ENCODE measurements at places on chromosomes 6 and 20.
A peak's percentile ranks its signal among the peaks of the same experiment; 100 is the strongest.

DNA sequence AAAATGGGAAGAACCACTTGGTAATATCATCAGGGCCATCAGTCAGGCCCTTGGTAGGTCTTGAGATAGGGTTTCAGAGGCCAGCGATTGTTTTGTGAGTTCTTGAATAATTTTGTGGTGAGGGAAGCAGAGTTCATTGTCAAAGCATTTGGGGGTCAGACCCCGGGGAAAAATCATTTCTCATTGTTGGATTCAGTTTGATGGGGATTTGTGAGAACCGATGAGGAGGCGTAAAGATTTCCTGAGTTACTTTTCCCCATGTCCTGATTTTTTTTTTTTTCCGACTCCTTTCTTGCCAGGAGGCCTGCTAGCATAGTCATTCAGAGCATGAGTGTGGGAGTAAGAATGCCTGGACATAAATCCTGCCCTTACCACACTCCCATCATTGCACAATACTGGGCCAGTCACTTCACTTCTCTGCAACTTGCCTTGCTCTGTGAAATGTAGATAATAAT is 60.3 kb downstream of the TSHZ2 start:
- no peak for DNase-seq

DNA sequence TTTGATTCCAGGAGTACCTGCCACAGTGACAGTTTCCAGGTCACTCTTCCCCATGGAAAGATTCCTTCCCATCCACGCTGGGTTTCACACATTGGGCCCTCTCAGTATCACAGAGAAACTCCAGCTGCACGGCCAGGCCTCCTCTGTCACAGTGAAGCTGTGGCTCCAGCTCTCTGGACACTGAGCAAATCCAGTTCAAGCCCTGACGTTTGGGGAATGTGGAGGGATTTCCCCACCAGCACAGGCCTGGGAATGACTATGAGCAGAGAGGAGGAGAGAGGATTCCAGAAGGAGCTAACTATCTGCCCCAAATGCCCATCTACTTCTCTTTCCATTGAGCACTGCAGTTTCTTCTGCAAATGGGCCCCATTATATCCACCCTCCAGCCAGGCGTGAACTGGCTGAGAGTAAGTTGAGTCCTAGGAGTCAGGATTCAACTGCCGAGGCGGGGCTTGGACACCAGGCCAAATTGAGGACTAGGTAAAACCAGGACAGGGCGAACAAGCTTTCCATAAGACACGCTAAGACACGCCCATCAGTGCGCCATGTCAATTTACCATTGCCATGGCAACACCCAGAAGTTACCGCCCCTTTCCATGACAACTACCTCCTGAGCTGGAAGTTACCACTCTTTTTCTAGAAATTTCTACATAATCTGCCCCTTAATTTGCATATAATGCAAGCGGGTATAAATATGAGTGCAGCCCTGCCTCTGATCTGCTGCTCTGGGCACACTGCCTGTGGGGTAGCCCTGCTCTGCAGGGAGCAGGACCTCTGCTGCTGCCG is 9.2 kb upstream of the BNIP5 start:
- DNase-seq, result no peak

- DNase-seq, result no peak
These were observed 236.1 kb downstream of the PACRG start for GRCh38 chr6:162963861-162964260.

DNA sequence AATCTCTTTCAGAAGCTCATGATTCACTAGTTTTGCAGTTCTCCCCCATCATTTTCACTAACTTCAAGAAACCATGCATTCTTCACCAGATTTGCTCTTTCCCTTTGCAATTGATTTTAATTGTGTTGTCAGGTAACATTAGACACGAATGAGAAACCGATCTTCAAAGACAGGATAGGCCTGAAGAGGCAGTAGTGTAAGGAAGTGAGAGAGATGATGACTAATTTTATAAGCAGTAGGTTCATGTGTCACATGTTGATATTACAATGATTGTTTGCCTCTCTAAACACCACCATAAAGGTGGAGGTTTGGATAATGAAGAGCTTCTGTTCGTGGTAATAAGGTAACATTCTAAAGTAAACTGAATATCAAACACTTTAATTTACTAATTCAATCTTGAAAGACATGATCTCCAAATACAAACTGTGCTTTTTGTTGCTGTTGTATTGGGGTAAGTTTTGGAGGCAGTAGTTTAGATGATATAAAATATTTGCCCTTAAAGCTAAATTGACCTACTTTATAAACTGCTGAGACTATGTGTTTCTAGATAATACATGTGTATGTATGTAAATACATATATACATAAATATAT is 207.2 kb downstream of the PHACTR1 start:
- DNase-seq, result no peak

DNA sequence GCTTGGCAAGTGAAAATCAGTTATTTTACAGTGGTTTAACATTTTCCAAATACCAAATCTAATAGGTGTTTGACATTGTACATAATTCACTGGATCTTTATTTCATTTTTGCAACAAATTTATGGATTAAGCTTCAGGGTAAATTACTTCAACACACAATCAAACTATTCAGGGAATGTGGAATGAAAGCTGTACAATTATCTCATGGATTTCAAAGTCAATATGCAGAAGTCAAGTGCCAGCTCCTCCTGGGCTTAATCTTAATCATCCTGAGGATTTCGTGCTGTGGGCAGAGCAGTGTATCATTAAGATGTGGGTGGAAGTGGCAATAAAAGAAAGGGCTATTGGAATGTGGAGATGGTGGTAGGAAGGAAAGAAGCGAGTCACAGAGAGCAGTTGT is 548.8 kb downstream of the COL12A1 start:
- DNase-seq, result no peak

- no peak for DNase-seq
These were observed 726 bp downstream of the FLRT3 start for GRCh38 chr20:14336686-14337085.

DNA sequence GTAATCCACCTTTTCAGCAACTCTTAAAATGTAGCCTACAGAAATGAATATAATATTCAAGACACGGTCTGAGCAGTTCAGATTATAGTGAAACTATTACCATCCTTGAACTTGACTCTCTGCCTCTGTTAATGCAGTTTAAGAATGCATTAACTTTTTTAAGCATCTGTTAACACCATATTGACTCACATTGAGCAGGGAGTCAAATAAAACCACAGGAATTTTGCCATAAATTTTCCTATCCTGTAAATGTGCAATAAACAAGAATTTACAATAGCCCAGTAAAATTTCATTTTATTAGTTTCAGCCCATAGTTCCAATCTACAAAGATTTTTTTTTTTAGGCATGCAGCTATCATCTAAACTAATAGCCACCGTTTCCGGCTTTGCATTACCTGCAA is 239.2 kb upstream of the DEFB112 start:
- no peak for DNase-seq

DNA sequence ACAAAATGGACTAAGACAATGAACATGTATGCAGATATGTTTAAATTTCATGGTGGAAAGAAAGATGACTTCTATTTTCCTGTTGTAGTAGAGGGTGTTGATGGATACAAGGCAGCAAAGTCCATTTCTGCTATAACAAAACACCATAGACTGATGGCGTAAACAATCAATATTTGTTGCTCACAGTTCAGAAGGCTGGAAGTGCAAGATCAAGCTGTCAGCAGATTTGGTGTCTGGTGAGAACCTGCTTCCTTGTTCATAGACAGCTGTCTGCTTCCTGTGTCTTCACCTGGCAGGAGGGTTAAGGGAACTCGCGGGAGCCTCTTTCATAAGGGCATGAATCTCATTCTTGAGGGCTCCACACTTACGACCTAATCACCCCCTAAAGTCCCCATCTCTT is 83.0 kb upstream of the ELOVL5 start:
- no peak for DNase-seq

- no peak for DNase-seq
These were observed 15.2 kb downstream of the HNF4A start for GRCh38 chr20:44370639-44371218.

GRCh38 chr6:34491091-34491430 is 25.2 kb downstream of the PACSIN1 start:
- no peak for DNase-seq

- peak; percentile 14 for DNase-seq
These were observed 1.6 kb downstream of the TENT5A start for GRCh38 chr6:81750681-81751387.

DNA sequence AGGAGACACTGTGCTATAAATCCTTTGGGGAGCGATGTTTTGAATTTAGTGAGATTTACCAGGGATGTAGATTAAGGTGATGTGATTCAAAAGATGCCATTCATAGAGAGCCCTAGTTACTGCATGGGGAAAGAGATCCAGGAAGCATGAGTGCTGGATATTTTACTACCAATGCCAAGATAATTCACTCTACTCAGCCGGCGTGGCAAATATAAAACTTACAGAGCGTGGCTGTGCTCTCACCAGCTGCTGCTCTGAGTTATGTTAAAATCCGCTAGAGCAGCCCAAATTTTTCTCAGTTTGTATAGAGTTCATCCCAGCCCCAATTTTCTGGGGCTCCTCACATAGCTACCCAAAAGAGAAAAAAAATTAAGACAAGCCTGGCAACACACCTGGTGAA is 48.6 kb downstream of the BFSP1 start:
- no peak for DNase-seq

- DNase-seq, result no peak
These were observed 109.2 kb downstream of the FOXF2 start for GRCh38 chr6:1498491-1499113.

DNA sequence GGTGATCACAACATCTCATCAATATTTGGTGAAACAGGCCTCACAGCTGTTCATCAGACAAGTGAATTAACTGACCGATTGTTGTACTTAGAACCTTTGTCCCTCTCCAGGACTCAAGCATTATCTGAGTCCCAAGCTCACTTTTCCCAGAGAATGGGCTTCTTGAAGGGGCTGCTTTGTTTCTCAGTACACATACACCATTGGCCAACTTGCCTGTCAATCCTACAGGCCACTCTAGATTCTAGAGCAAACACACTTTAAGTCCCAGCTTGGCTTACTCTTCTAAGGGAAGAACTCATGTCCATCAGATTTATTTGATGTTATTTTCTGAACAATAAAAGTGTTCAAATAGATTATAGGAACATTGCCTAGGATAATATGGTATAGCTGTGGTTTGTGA is 249.5 kb downstream of the BCKDHB start:
- no peak for DNase-seq

GRCh38 chr6:109302176-109302575 is 80.1 kb downstream of the CD164 start:
- no peak for DNase-seq

DNA sequence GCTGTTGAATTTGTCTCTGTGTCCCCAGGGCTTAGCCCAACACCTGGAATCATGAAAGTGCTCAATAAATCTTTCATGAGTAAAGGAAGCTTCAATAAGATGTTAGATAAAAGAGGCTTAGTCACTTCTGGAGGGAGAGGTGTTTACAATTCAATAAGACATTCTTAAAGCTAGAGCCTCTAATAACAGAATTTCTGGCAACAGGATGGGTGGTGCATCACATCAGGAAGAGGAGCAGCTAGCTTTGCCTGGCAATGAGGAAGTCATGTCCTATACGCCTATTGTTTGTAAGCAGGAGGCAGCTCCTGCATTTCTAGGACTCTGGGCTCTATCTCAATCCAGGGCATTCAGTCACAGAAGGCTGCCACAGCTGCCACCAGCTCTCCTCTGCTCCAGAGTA is 638.5 kb downstream of the EPM2A start:
- DNase-seq, result no peak

DNA sequence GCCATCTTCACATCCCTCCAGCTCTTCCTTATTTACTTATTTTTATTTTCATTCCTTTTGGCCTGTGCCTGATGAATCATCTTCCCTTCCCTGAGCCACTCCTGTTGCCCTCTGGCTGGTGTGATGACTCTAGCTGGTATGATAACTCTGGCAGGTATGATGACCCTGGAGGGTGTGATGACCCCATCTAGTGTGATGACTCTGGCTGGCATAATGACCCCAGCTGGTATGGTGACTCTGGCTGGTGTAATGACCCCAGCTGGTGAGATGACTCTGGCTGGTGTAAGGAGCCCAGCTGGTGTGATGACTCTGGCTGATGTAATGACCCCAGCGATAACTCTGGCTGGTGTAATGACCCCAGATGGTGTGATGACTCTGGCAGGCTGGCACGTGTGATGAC is 426.8 kb downstream of the QKI start:
- no peak for DNase-seq

GRCh38 chr6:302760-303159 is 10.5 kb downstream of the DUSP22 start:
- DNase-seq, result no peak

DNA sequence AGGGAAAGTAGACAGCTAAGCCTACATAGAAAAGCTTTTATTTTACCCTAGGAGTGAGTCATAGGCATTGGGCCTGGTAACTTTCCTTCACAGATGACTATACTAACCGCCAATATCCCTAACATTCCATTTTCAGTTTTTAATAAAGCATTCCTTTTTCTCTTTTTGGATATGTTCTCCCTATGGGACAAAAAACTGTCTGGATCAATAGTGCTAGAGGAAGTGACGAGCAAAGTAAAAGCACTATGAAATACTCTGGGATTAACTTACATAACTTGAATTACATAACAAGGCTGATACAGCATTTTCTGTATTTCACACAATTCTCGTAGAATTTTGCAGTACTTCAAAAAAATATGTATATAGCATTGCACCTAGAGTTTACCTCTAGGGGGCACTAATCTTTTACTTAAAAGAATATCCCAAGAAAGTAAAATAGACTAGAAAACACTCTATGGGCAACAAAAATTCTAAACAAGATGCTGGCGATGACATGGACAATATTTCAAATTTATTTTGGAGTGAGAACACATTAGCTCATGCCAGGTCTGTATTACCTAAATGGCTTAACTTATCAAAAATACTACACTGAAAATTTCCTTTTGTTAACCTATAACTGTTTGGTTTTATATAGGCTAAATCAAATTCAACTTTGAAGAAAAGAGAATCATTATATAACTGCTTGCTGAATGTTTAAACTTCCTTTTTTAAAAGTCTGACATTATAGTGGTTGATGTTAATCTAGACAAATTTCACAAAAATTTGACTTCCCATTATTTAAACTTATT is 66.3 kb upstream of the DST start:
- peak; percentile 6 for DNase-seq

DNA sequence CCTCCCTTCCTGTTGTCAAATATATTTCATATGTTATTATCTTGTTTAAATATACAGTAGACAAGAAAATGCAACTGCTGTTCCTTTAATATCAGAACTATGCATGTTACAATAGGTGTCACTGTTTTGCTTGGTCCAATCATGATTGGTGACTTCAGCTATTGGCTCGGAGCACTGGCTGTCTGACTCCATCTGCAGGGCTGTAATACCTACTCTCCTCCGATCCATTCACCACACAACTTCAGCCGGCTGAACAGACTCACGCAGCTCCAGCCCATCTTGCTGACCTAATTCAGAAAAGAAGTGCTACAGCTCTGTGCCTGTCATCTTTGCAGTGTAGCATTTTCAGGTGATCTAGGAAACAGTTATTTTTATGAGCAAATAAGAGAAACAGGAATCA is at the start of gene BTBD3:
BTBD3 (plus strand) TSS at position 231 of the 400 bp plus-strand sequence. CDS start 383 bp downstream, outside the sequence.
- peak; percentile 9 for DNase-seq

GRCh38 chr6:47908271-47908670 is 126.4 kb downstream of the OPN5 start:
- no peak for DNase-seq

All from B cell (primary cell).